Spleen (tissue), 13 donors: ENCODE measurements at places on chromosomes 4 and X. TPM values are rescaled to one million over a fixed set of nuclear protein-coding genes. Genes with fewer than 3 reads are reported as not detected.

GRCh38 chrX:16610121-16610621 is 39.8 kb upstream of the S100G start:
- H3K36me3 ChIP-seq = no peaks in the 10 kb centered on the region
- H3K27me3 ChIP-seq = no peaks in the 10 kb centered on the region
- no peaks in the 10 kb centered on the region for H3K4me1 ChIP-seq
- H3K27ac ChIP-seq = no peak overlapping the region
- DNase-seq = no peak
- H3K4me3 ChIP-seq = no peak overlapping the region

GRCh38 chr4:106522839-106523238 is 154.3 kb upstream of the GIMD1 start:
- no peaks in the 10 kb centered on the region for H3K27me3 ChIP-seq
- H3K36me3 ChIP-seq = no peaks in the 10 kb centered on the region
- no peak overlapping the region for H3K27ac ChIP-seq
- DNase-seq = no peak
- no peaks in the 10 kb centered on the region for H3K4me1 ChIP-seq

DNA sequence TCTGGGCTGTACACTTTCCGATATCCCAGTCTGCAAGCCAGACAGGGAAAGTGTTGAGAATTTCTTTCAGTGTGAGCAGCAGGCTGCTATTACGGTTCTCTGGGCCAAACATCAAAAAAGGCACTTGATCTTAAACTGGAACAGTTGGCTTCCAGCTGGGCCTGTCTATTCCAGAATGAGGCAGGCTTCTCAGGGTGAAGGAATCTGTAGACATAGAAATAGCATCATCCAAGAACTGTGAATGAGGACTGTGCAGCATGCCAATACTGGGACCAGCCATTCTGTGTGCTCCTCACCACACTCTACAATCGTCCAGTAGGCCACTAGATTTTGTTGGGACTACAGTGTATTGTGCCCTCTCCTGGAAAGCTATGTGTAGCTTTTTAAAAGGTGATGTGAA is 31.1 kb downstream of the ART3 start:
- no peaks in the 10 kb centered on the region for H3K36me3 ChIP-seq
- no peaks in the 10 kb centered on the region for H3K4me1 ChIP-seq
- H3K4me3 ChIP-seq = no peak overlapping the region
- H3K27me3 ChIP-seq = no peaks in the 10 kb centered on the region
- no peak overlapping the region for H3K27ac ChIP-seq

GRCh38 chrX:28177202-28177601 is 196.0 kb upstream of the DCAF8L1 start:
- no peak overlapping the region for H3K27ac ChIP-seq
- no peak overlapping the region for H3K4me3 ChIP-seq
- no peaks in the 10 kb centered on the region for H3K27me3 ChIP-seq
- no peaks in the 10 kb centered on the region for H3K36me3 ChIP-seq
- no peaks in the 10 kb centered on the region for H3K4me1 ChIP-seq

- H3K27me3 ChIP-seq = no peaks in the 10 kb centered on the region
- H3K4me3 ChIP-seq = no peak overlapping the region
- no peaks in the 10 kb centered on the region for H3K4me1 ChIP-seq
- H3K27ac ChIP-seq = peak overlapping the region; percentile 9
- H3K36me3 ChIP-seq = no peaks in the 10 kb centered on the region
Measured at GRCh38 chr4:87498446-87498900, 30.7 kb downstream of the SPARCL1 start.

DNA sequence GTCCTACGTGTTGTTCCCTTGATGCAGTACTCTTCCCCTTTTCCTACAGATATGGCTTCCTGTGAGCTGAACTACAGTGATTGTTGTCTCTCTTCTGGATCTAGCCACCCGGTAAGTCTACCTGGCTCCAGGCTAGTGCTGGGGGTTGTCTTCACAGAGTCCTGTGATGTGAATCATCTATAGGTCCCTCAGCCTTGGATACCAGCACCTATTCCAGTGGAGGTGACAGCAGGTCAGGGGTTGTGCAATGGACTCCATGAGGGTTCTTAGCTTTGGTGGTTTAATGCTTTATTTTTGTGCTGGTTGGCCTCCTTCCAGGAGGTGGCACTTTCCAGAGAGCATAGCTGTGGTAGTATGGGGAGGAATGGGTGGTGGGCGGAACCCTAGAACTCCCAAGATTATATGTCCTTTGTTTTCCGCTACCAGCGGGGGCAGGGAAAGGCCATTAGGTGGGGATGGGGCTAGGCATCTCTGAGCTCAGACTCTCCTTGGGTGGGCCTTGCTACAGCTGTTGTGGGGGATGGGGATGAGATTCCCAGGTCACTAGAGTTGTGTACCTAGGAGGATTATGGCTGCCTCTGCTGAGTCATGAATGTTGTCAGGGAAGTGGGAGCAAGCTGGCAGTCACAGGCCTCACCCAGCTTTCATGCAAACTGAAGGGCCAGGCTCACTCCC is 121.4 kb upstream of the ANKRD50 start:
- no peak overlapping the region for H3K4me3 ChIP-seq
- H3K27ac ChIP-seq = no peak overlapping the region
- H3K4me1 ChIP-seq = no peaks in the 10 kb centered on the region
- no peaks in the 10 kb centered on the region for H3K36me3 ChIP-seq
- DNase-seq = no peak

- H3K4me1 ChIP-seq = peaks cover 3% of the 10 kb centered on the region
- H3K4me3 ChIP-seq = no peak overlapping the region
- H3K27ac ChIP-seq = no peak overlapping the region
- no peaks in the 10 kb centered on the region for H3K27me3 ChIP-seq
- no peak for DNase-seq
Measured at GRCh38 chrX:115333446-115333845, 43.9 kb downstream of the LUZP4 start.

- H3K36me3 ChIP-seq = peaks cover 7% of the 10 kb centered on the region
- no peaks in the 10 kb centered on the region for H3K4me1 ChIP-seq
- H3K27ac ChIP-seq = no peak overlapping the region
Measured at GRCh38 chr4:94653095-94653649, 104.6 kb upstream of the BMPR1B start.

DNA sequence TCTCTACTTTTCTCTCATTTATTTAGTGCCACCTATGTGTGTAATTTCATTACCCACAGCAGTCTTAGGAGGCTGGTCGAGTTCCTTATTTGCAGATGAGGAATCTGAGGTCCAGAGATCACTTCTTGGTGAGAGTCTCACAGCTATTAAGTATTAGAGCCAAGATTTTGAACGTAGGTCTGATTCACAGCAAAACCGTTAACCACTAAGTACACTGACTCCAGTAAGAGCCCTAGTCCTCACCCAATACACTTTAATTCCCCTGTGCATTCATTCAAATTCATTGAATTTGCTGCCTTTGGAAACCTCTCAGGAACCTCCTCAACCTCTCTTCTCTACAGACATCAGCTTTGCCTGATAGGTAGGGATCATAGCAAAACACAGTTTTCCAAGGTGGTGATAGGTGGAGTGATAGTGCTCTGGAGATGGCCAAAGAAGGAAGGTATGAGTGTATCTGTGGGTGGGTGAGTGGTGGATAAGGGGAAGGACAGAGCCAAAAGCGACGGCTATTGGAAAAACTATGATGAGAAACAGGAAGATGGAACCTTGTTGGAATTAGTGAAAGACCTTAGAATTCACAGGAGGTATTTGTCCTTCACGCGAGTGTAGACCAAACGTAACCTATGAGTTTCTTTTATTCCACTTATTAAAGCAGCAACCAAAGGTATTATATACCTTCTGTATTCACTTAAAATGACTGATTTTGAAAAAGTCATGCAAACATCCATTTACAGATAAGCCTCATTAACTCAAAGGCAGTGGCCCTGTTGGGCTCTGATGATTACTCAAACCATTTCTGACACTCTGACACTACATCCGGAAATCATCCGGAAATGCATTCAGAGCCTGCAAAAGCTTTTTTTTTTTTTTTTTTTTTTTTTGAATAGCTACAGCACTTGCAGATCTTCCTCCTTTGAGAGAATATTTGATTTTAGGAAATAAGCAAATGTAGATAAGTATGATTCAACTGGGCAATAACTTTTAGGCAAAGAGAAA is 6.3 kb downstream of the FMR1 start:
- H3K4me3 ChIP-seq = no peak overlapping the region
- peak overlapping the region; percentile 67 for H3K27ac ChIP-seq
- DNase-seq = no peak
- H3K27me3 ChIP-seq = no peaks in the 10 kb centered on the region
- no peaks in the 10 kb centered on the region for H3K36me3 ChIP-seq
- H3K4me1 ChIP-seq = peaks cover 100% of the 10 kb centered on the region

DNA sequence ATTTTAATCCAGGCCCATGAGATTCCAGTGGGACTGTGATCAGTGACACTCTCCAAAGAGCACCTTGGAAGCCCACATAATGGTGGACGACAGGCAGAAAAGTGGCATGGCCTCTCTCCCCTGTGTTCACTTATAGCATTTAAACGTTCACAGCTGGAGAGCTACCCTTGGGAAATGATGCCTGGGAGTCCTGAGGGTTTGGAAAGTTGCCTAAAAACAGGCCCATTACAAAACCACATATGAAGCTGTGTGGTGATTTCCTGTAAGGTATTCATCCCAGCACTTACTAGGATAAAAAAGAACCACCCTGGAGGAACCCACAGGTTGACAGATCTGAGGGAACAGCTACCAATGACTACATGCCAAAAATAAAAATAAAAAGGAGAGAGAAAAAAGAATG is 193.2 kb downstream of the RASL11B start:
- no peak overlapping the region for H3K4me3 ChIP-seq
- H3K4me1 ChIP-seq = no peaks in the 10 kb centered on the region
- H3K27me3 ChIP-seq = no peaks in the 10 kb centered on the region
- DNase-seq = no peak
- H3K36me3 ChIP-seq = no peaks in the 10 kb centered on the region

DNA sequence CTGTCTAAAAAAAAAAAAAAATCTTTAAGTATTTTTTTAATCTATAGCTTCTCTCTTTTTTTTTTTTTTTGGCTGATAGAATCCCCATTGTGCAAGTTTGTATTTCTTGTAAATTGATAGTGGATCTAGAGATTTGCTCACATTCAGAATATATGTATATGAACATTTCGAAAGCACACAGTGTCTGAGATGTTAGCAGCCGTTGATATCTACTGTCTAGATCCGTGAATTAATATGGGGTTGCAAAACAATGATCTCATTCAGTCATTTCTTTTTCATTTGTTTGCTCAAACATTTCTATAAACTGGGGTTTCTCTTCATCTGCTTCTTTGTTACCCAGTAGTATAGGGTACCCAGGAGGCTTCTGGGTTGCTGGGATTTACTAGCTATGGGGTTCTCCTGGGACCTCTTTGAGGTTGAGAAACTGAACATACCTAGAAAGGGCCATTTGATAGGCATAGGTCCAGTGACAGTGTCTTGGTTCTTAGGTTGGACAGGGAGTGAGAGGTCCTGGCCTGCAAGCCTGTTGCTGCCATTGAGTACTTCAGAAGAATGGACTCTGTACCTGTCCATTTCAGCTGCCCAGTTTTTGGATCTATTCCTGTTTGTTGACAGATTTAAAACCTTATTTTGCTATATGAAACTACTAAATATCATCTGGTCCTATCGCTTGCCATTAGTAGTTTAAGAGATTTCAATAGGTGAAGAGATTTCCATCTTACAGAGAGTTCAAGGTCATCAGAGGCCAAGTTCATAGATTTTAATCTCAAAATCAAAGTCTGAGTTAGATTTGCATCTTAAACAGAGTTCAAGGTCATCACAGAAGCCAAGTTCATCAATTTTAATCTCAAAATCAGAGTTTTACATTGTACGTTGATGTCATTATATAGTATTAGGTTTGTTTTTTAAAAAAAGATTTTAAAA is 50.8 kb downstream of the WWC2 start:
- H3K4me1 ChIP-seq = no peaks in the 10 kb centered on the region
- H3K4me3 ChIP-seq = no peak overlapping the region
- H3K27me3 ChIP-seq = no peaks in the 10 kb centered on the region
- H3K36me3 ChIP-seq = no peaks in the 10 kb centered on the region
- no peak for DNase-seq

The GRIA2 gene
- polyA plus RNA-seq = 0.06 TPM

The ETDA gene
- not detected for polyA plus RNA-seq

The PPEF2 gene
- polyA plus RNA-seq = 0.07 TPM

The MGARP gene
- polyA plus RNA-seq = 0.28 TPM

The CDX4 gene
- polyA plus RNA-seq = not detected

The ENPP6 gene
- 0.33 TPM for polyA plus RNA-seq

The MMAA gene
- 5.2 TPM for polyA plus RNA-seq

The PNMA5 gene
- 0.96 TPM for polyA plus RNA-seq
